ENCODE measurements at places on chromosomes 5 and 9. TPM values are rescaled to one million over a fixed set of nuclear protein-coding genes. Genes with fewer than 3 reads are reported as not detected.

The PCDHB7 gene
- total RNA-seq = 1.3 TPM

The RALGPS1 gene
- 0.24 TPM for total RNA-seq

The OR1Q1 gene
- not detected for total RNA-seq

The FABP6 gene
- not detected for total RNA-seq
